Placental pericyte (primary cell): ENCODE measurements at places on chromosomes 5 and 9. TPM values are rescaled to one million over a fixed set of nuclear protein-coding genes. Genes with fewer than 3 reads are reported as not detected.

PRUNE2 gene
- total RNA-seq, result 0.72 and 1.1 TPM in 2 replicates

C7 gene
- not detected in 2 replicates for total RNA-seq

HRH2 gene
- 0.14 TPM in 1 of 2 replicates, not detected in the other for total RNA-seq

OR4F3 gene
- 0.44 TPM in 1 of 2 replicates, not detected in the other for total RNA-seq

TMEM174 gene
- total RNA-seq, result not detected in 2 replicates

SUSD3 gene
- not detected in 2 replicates for total RNA-seq

SLC6A18 gene
- not detected in 2 replicates for total RNA-seq

DNM1 gene
- 17.1 and 47.0 TPM in 2 replicates for total RNA-seq

N4BP3 gene
- 0.22 and 0.43 TPM in 2 replicates for total RNA-seq

NUDT2 gene
- 27.8 and 31.1 TPM in 2 replicates for total RNA-seq

LAMC3 gene
- 0.44 and 2.1 TPM in 2 replicates for total RNA-seq
